ENCODE measurements at places on chromosomes 5 and 9. TPM values are rescaled to one million over a fixed set of nuclear protein-coding genes. Genes with fewer than 3 reads are reported as not detected.

Gene MELK
- 21.8 TPM for total RNA-seq

Gene RRAGA
- 23.1 TPM for total RNA-seq

Gene TEK
- total RNA-seq, result 0.15 TPM

Gene TMOD1
- total RNA-seq, result not detected

Gene RPL7A
- 2,237 TPM for total RNA-seq

Gene TSSK1B
- not detected for total RNA-seq

Gene ZFP37
- not detected for total RNA-seq

Gene INIP
- total RNA-seq, result 9.2 TPM

Gene ASS1
- total RNA-seq, result 33.5 TPM

Gene KIAA1191
- 53.5 TPM for total RNA-seq

Gene CFAP77
- total RNA-seq, result not detected

Gene GDF9
- 0.05 TPM for total RNA-seq

Gene CEP78
- 69.0 TPM for total RNA-seq

Gene HTR4
- 0.15 TPM for total RNA-seq

Gene SLC6A19
- total RNA-seq, result not detected

Gene ABCA1
- 2.0 TPM for total RNA-seq

Gene CENPK
- total RNA-seq, result 19.7 TPM

Gene NKD2
- 7.5 TPM for total RNA-seq

Gene STC2
- not detected for total RNA-seq

Gene FAM120AOS
- 41.3 TPM for total RNA-seq

Gene CTXN3
- not detected for total RNA-seq

Gene EGR1
- total RNA-seq, result 20.1 TPM

Gene P4HA2
- total RNA-seq, result 20.5 TPM

Gene NPR3
- total RNA-seq, result not detected

Gene SIMC1
- total RNA-seq, result 13.1 TPM

Gene SPINK1
- 22.5 TPM for total RNA-seq

Gene AK1
- 85.0 TPM for total RNA-seq

Gene GOLM1
- total RNA-seq, result 41.0 TPM

Gene ELP1
- total RNA-seq, result 24.4 TPM

Gene IDNK
- 3.3 TPM for total RNA-seq

Gene TOR2A
- 18.9 TPM for total RNA-seq

Gene DRD1
- total RNA-seq, result not detected

Gene SLC27A6
- not detected for total RNA-seq

Gene ZFP62
- total RNA-seq, result 15.9 TPM

Gene PTGR1
- 39.8 TPM for total RNA-seq

Gene DAB2
- 3.4 TPM for total RNA-seq

Gene VCAN
- not detected for total RNA-seq

Gene SLC25A2
- not detected for total RNA-seq

Gene SMARCA2
- total RNA-seq, result 27.8 TPM

Gene B4GALT7
- 25.0 TPM for total RNA-seq

Gene CCDC192
- total RNA-seq, result not detected

Gene DMRT3
- not detected for total RNA-seq

Gene PCDHGB3
- total RNA-seq, result 0.41 TPM

Measured in HT-29 (cell line).